Suppressor macrophage treated with lipopolysaccharide for 4 hours (primary cell): ENCODE measurements at places on chromosomes 12 and 14.

GRCh38 chr14:83828406-83828805 is 1701.5 kb upstream of the FLRT2 start:
- DNase-seq, result no peak

GRCh38 chr12:120314220-120314619 is 12.1 kb downstream of the SIRT4 start:
- DNase-seq, result no peak

GRCh38 chr12:99611599-99611998 is 36.0 kb upstream of the GARIN6 start:
- DNase-seq, result no peak

DNA sequence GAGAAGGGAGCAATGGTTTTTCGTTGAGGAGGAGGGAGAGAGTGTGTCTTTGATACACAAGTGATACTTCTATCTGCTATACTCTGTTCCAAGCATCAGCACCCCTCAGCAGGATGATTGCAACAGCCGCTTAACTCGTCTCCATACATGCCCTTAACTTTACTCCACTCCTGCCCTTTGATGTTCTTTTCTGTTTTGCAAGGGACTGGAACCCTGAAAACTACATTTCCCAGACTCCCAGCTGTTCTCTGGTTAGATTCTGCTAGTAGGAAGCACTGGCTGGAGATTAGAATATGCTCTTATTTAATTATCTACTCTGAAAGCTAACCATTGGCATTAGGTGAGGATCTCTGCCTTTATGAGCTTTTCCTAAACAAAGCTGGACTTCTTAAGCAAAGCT is 23.5 kb upstream of the CRADD start:
- no peak for DNase-seq

GRCh38 chr12:107553211-107553765 is 132.3 kb upstream of the PWP1 start:
- DNase-seq, result no peak
